ENCODE measurements at places on chromosomes 3 and 15.

DNA sequence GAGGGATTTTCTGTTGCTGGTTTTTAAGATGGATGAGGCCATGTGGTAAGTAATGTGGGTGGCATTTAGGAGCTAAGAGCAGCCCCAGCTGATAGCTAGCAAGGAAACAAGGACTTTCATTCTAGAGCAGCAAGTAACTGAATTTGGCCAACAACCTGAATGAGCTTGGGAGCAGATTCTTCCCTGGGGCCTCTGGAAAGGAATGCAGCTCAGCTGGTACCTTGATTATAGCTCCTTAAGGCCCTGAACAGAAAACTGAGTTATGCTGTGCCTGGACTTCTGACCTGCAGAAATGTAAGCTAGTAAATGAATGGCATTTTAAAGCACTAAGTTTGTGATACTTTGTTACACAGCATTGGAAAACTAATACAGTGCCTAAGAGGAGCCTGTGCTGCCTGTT lies 565.5 kb downstream of the PDCD6IP start:
- no peak for DNase-seq

GRCh38 chr3:66196633-66197032 lies 24.2 kb upstream of the SLC25A26 start:
- DNase-seq, result no peak

- no peak for DNase-seq
Measured at GRCh38 chr3:175094344-175094743, 235.2 kb downstream of the NAALADL2 start.

GRCh38 chr3:40116478-40117177 lies 192.9 kb upstream of the EIF1B start:
- DNase-seq, result no peak

- DNase-seq, result no peak
Measured at GRCh38 chr3:71241246-71241901, 342.2 kb downstream of the FOXP1 start.

DNA sequence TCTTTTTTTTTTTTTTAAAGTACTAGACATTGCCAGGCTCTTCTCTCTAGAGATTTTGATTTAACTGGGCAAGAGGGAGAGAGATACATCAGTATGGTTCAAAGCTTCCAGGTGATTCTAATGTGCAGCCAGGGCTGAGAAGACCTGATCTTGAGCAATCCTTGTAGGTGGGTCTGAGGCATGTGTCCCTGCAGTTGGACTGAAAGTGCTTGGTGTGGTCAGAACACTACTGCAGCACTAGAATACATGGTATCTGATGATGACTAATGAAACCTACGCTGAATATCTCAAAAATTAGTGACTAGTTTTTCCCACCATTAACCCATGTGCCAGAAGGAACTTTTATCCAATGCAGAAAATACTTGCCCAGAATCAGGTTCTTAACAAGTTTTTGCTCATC lies 34.4 kb upstream of the MYO5C start:
- no peak for DNase-seq

- DNase-seq, result no peak
Measured at GRCh38 chr3:115922681-115923347, 299.5 kb downstream of the GAP43 start.

DNA sequence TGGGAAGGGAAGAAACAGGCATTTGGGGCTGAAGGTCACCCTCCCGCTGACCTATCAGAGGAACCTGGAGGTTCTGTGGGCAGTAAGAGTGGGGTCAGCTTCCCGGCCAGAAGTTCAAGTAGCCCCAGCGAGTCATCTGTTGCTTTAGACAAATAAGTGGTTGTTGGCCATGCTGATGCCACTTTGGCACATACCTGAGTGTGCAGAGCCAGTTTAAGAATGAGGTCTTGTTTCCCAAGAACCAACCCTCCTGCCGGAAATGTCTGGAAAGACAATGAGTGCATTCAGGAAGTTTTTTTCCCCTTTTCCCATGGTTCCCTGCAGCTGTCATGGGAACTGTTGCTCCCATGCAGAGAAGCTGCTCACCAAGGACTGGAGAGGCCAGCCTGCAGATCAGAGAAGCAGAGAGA lies 166.7 kb downstream of the ZNF621 start:
- no peak for DNase-seq

DNA sequence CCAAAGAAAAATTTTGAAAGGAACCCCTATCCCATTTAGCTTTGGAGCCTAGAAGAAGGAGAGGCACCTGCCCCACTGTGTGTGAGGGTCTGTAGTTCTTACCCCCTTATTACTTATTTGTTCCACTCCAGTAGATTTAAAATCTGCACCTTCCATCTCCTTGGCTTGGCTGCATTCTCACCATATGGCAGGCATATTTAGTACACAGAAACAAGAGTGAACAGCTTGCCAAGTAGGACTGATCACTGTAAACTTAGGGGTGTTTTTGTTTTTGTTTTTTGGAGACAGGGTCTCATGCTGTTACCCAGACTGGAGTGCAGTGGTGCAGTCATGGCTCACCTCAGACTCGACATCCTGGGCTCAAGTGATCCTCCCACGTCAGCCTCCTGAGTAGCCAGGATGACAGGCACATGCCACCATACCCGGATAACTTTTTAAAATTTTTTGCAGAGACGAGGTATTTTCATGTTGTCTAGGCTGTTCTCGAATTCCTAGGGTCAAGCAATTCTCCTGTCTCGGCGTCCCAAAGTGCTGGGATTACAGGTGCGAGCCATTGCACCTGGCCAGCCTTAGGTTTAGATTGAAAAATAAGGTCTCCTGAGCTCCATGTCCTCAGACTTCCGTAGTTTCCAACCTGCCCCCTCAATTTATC lies 14.1 kb upstream of the ANXA2 start:
- no peak for DNase-seq

DNA sequence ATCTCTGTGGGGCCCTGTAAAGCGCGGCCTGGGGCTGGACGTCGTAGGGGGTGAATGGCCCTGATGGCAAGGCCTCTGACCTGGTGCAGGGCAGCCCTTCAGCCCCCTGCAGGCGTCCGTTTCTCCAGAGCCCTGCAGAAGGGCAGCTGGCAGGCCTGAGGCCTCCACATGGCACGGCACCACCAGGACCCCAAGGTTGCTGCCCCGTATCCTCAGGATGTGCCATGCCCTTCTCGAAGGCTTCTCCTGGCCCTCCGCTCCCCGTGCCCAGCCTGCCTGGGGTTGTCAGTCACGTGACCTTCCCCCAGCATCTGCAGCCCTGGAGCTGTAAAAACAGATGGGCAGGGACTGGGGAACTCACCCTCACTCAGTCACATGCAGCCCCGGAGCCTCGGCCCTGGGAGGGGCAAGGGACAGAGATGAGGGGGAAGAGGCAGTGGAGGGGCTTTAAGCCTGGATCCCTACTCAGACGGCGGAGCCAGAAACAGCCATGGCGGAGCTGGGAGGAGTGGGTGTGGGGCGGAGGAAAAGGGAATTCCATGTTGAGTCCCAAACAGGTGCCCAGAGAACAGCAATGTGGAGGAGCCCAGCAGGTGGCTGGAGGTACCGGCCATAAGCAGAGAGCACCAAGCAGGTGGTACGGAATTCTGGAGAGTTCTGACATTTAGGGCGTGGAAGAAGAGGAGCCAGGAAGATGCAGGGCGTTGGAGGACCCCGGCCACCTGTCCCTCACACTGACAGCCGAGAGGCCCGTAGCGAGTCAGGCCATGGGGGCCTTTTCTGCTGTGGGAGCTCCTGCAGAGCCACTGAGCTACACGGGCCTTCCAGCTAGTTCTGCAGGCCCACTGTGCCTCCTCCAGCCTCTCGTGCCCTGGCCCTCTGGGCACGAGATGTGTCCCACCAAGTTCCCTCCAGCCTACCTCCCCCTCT lies 193.1 kb downstream of the XXYLT1 start:
- no peak for DNase-seq

DNA sequence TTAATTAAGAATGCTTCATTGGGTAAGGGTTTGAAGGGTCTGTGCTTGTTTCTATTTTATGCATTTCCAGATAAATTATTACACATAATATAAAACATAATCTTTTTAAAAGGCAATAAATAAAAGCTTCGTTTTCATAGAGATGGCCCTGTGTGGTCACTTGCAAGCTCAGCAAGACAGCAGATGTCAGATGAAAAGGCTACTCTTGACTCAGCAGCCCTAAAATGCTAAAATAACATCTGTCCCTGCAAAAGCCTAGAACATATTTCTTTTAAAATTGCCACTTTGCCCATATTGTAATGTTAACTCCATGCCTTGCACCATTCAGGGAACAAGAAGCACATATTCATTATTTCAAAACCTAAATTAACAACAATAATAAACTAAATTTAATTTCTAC lies 349.4 kb downstream of the CNTN3 start:
- DNase-seq, result no peak

All from activated gamma-delta T cell treated with Interleukin-2 at 50 U/mL for 16 hours (primary cell).